ENCODE measurements at places on chromosomes 11 and 22.

GRCh38 chr11:12893787-12894672 lies 115.1 kb upstream of the RASSF10 start:
- DNase-seq: peak; percentile 21

GRCh38 chr22:46239261-46240048 lies 10.6 kb downstream of the CDPF1 start:
- DNase-seq: no peak

- no peak for DNase-seq
Measured at GRCh38 chr11:70603756-70604211, 205.5 kb downstream of the CTTN start.

- DNase-seq: no peak
Measured at GRCh38 chr11:93537767-93538261, 5.4 kb downstream of the SMCO4 start.

GRCh38 chr22:46538814-46539160 lies 1.4 kb upstream of the CELSR1 start:
- DNase-seq: no peak

- no peak for DNase-seq
Measured at GRCh38 chr22:27386186-27386585, 415.4 kb downstream of the MN1 start.

- DNase-seq: no peak
Measured at GRCh38 chr11:110182886-110183285, 89.7 kb downstream of the ZC3H12C start.

DNA sequence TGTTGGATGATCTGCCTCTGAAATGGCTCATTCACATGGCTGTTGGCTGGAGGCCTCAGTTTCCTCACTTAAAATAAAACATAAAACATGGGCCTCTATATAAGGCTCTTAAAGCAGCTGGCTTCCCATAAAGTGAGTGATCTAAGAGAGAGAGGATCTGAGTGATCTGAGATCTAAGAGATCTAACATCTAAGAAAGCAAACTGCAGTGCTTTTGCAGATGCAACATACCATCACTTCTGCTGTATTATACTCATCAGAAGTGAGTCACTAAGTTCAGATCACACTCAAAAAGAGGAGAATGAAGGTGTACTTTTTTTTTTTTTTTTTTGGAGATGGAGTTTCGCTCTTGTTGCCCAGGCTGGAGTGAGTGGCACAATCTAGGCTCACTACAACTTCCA lies 18.1 kb upstream of the HSPA8 start:
- no peak for DNase-seq

- DNase-seq: no peak
Measured at GRCh38 chr11:60343094-60343704, 16.1 kb downstream of the MS4A6E start.

DNA sequence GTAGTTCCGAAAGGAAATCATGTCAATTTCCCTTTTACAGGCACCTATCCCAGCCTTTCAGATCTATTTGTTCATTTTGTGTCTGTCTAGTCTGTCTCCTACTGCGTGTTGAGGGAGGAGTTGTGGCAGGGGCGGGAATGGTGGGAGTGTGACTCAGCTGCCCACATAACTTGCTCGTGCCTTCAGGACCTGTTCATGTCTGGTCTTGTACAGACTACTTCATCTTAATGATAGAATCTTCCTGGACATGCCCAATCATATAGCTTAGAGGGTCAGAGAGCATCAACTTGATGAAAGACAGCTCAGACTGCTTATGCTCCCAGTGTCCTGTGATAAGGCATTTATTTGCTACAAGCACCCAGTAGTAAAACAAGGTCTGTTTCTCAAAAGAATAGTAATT lies 61.0 kb upstream of the BIRC3 start:
- no peak for DNase-seq

GRCh38 chr22:43066844-43067385 lies 22.3 kb downstream of the TTLL1 start:
- DNase-seq: no peak

DNA sequence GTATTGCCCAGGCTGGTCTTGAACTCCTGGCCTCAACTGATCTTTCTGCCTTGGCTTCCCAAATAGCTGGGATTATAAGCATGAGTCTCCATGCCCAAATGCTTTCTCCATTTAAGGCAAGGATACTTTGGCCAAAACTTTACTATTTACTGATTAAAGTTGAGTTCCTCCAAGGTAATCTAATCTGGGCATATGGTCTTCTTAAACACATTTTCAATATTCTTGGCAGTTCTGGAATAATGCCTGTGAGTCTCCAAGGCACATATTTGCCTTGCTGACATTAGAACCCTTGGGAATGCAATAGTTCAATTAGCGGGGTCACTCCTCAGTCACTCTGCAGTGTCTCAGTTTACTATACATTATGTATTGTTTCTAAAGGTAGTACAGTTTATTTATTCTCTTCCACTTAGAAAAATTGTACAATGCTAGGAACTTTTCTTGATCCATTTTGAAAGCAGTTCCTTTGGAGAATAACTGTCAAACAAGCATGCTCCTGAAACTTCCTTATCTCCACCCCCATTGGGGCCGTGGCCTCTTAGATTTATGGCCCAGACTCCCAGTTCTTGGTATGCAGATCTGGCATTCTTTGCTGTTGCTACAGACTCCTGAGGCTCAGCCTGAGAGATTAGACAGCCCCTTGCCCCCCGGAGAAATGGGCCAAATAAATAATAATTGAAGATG lies 13.1 kb upstream of the RAB38 start:
- DNase-seq: no peak

GRCh38 chr11:10594407-10594806 lies 25.9 kb upstream of the LYVE1 start:
- no peak for DNase-seq

- DNase-seq: no peak
Measured at GRCh38 chr11:297586-298405, 1.5 kb downstream of the IFITM5 start.
